Left ventricle myocardium superior (tissue), 1 donor: ENCODE measurements at places on chromosomes 13 and 19.

GRCh38 chr13:70255406-70255991 lies 147.2 kb upstream of the KLHL1 start:
- DNase-seq = no peak

DNA sequence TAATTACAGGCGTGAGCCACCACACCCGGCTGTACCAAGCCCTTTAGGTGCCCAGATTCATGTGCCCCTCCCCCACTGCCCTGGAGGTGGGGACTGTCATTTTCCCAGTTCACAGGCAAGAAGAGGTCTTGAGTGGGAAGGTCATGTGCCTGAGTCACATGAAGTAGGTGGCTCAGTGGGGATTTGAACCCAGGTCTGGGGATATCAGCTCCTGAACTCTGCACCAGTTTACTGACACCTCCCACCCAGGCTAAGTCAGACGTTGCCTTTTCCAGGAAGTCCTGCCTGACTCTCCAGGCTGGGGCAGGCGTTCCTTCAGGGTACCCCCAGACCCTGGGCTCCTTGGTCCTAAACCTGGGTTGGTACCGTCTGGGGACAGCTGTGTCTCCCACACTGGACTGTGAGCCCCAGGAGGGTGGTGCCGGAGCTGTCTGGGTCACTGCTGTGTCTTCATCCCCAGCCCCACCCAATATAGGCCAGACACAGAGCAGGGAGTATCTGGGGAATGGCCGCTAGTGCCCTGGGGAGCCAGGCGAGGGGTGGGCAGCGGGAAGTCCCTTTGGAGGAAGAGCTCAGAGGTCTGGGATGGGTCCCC lies 8.6 kb downstream of the VASP start:
- no peak for DNase-seq

DNA sequence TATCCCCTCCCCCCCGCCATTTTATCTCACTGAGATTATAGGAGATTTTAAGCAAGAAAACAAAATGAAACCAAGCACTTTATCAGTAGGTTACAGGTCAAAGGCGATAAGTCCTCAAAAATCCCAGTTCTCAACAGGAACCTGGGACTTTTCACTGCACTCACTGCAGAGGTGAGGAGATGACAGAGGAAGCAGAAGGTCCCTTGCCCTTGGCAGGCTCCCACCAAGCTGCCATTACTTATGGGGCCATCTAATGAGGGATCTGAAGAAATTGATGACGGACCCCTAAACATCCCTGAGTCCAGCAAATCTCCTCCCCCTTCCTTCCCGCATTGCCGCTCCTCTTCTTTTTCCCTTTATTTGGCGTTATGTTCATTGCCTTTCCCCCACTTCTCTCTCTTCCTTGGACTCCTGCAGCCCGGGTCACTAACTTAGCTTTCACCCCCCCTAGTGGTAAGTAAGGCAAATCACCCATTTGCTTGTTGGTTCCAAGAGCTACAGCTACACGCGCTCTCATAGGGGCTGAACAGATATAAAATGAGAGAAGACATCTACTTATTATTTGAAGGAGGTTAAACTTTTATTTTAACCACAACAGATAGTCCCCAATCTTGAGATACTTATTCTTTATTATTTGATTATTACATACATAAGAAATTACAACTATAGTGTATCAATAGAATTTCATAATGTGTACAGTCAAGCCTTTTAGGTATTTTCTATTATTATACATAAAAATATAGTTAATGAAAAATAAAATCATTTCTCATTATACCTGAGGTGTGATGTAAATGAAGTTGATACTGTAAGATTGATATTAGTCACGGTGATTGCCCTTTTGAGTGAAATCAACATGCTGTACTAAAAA lies 52.0 kb upstream of the ARGLU1 start:
- DNase-seq = no peak

GRCh38 chr19:50922317-50922853 lies 11.2 kb upstream of the KLK4 start:
- peak; percentile 62 for DNase-seq

DNA sequence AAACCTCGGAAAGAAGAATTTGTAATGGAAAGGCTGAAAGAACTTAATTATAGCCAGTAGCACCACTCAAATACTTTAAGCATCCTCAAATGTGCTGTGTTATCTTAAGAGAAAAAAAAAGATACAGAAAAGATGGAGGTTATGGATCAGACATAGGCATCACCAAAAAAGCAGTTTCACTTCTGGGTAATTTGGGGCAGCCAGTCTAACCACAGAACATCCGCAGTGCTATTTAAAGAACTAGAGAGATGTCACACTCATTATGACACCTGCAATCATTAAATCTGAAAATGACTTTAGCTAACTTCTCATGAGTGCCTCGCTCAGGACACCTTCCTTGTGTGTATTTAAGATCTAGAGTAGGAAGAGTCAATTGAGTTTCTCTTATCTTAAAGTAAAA lies 211.8 kb downstream of the RBM26 start:
- DNase-seq = no peak

- peak; percentile 53 for DNase-seq
Measured at GRCh38 chr19:15200553-15201364, at the start of gene NOTCH3. Gene NOTCH3 (minus strand): TSS chr19:15200995. CDS start chr19:15200905, 90 bp downstream.

- no peak for DNase-seq
Measured at GRCh38 chr13:26941345-26942174, 181.0 kb upstream of the GPR12 start.

DNA sequence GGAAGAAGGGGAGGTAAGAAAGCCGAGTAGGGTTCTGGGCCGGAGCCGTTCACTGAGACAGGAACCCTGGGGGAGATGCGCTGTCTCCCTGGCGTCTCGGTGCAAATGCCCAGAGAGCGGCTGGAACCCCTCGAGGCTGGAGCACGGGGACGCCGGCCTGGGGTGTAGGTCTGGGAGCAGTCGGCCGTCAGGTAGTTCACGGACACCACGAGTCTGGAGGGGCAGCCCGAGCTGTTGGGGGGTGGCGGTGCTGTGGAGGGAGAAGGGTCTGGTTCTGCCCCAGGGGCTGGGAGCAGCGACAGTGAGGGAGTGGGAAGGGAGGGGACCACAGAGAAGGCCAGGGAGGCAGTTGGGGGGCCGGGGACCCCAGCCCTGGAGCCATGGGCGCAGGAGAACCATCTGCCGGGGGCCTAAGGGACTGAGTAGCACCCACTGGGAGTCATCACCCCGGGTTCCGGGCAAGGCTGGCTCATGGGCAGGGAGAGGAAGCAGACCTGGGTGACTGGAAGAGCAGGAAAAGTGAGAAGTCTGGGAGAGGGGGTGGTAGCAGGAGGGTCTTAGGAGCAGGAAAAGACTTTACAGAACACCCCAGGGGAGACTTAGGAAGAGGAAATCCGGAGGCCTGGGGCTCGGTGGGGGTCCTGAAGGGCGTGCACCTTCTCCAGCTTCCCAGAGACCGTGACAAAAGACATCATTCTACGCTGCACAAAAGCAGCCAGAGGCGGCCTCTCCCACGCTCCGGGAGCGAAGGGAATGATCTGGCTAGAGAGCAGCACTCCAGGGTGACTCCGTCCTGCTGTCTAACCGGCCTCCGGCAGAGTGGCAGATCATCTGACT lies 173.1 kb upstream of the SOX1 start:
- no peak for DNase-seq

- no peak for DNase-seq
Measured at GRCh38 chr13:32259116-32259515, 56.0 kb downstream of the ZAR1L start.

DNA sequence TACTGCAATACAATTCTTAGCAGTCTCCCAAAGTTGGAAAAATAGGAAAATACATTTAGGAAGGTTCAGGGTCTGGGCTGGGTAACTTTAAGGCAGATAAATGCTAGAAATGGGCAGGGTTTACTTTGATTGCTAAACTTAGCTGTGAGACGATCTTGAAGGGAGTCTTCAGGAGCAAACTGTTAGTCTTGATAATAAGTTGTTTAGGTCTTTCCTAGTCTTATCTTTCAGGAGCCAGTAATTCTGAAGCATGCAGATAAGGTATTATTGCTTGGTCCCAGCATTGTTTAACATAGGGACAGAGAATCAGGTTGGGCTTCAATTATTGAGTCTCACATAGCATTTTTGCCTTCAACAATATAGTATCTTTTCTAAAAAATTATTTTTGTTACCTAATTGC lies 262.4 kb upstream of the MIR17HG start:
- no peak for DNase-seq

DNA sequence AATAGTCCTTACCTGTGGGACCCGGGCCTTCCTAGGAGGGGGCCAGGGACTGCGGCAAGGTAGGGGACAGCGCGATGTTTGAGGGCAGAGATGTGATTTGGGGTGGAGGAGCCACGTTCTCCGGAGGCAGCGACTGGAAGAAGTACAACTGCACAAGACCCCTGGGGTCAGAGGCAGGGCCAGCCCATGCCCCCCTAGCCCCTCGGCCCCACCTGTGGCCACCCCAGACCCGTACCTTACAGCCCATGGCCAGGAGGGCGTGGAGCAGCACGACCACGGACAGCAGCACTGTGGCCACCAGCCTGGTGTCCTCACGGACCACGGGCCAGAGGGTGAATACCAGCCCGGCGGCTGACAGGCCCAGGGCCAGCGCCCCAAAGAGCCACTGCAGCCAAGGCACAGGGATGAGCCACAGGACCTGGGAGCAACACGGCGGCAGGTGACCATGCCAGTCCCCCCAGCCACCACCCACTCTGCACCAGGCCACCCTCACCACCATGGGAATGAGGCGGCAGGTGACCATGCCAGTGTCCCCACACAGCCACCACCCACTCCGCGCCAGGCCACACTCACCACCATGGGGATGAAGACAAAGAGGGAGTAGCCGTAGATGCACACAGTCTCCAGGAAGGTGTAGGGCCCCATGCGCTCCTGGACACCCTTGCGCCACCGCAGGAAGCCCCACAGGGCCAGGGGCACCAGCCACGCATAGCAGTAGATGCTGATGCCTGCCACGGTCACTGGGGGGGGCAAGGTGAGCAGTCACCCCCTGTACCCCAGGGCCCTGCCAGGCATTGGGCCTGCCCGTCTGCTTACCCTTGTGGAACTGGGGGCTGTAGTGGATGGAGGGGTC lies 5.0 kb downstream of the YIPF2 start:
- no peak for DNase-seq

GRCh38 chr19:56980906-56981305 lies 138.9 kb upstream of the USP29 start:
- no peak for DNase-seq

DNA sequence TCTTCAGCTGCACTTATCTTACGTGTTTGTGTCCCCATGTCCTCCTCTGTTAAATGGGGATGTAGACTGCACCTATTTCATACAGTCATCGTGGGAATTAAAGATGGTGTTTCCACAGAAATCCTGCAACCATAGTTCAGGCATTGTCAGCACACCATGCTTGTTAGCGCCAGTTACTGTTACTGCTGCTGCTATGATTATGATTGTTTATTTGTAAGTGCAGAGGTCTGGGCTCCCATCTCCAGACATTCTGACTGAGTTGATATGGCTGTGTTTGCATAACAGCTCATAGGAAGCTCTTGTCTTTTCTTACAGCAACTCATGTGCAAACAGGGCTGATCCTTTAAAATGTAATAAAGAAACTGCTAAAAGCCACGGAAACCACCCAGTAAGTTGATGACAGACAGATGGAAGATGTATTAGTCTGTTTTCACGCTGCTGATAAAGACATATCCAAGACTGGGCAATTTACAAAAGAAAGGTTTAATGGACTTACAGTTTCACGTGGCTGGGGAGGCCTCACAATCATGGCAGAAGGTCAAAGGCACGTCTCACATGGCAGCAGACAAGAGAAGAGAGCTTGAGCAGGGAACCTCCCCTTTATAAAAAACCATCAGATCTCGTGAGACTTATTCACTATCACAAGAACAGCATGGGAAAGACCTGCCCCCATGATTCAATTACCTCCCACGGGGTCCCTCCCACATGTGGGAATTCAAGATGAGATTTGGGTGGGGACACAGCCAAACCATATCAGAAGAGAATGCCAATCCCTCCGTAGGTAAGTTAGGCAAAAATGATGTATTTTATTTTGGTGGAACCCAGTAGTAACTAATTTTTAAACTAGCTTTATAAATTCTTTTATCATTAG lies 1.6 kb downstream of the ZSCAN5A start:
- no peak for DNase-seq

GRCh38 chr13:21741396-21741979 lies 70.6 kb downstream of the FGF9 start:
- DNase-seq = no peak

DNA sequence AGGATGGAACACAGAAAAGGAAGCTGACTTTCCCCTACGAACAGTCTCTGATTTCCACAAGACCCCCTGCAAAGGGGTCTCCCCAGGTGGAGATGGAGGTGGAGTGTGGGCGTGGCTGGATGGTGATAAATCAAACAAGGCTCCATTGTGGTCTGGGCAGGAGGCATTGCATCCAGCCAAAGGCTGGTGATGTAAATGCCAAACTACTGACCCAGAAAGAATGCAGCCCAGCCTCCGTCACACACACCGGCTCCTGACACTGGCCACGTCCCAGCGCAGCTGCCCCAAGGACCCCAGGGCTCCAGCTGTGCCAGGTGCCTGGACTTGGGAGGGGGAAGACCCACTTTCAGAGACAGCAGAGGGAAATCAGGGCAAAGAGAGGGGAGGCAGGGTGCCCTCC lies 6.3 kb downstream of the SLC7A1 start:
- DNase-seq = no peak

DNA sequence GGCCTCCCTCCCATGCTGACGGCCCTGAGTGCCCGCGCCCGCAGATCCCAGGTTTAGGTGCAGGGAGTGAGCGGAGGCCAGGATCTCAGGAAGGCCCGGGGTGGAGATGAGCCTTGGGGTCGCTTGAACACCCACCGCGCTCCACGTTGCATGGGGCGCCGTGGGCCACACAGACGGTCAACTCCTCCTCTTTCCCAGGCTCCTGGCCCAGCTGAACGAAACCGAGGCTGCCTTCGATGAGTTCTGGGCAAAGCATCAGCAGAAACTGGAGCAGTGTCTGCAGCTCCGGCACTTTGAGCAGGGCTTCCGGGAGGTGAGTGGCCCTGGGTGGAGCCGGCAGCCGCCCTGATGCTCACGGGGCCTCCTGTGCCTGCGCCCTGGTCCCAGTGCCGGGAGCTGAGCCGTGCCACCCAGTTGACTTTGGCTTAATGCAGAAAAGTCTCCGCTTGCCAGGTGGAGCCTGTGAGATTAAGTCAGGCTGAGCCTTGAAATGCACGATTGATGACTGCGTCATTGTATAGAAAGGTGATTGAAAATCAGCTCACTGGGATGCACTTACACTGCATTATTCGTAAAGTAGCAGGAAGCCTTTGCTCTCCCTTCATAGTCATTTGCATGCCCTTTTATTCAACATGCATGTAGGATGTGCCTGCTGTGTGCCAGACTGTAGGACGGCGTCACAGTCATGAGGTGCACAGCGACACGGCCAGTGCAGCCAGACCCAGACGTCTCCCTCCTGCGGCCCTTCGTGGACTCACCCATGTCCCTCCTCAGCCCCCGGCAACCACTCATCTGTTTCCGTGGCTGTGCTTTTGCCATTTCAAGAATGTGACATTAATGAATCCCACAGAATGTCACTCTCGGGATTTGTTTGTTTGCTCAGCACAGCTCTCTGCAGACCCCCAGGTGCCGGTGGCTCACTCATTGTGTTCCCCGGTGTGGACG lies 35.5 kb upstream of the F7 start:
- peak; percentile 19 for DNase-seq

DNA sequence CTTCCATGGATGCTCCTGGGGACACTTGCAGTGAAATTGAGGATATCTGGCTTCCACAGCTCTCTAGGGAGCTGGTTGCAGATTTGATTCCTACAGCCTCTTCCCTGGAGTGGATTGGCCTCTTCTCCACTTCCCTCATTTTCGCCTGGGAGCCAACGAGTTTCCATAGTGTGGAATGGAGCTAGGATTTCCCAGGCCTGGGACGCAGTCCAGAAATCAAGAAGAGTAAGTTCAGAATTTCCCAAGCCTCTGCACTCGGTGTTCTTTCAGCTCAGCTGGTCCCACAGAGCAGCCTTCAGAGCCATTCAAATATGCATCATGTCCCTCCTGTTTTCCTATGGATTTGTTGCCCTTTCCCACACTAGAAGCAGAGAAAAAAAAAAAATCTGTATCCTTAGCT lies 68.2 kb downstream of the RAP2A start:
- DNase-seq = peak; percentile 35
